ENCODE measurements at places on chromosomes 4 and X. TPM values are rescaled to one million over a fixed set of nuclear protein-coding genes. Genes with fewer than 3 reads are reported as not detected.

Gene HERC6
- polyA plus RNA-seq, result 4.6 TPM

Gene HEPH
- polyA plus RNA-seq, result 31.3 TPM

Gene IL2RG
- polyA plus RNA-seq, result 3.2 TPM

Gene SSX7
- polyA plus RNA-seq, result not detected

Gene EDA
- 3.8 TPM for polyA plus RNA-seq

Gene IL21
- polyA plus RNA-seq, result not detected

Gene FMR1NB
- polyA plus RNA-seq, result not detected

Gene ADGRG2
- polyA plus RNA-seq, result 2.4 TPM

Gene ADH7
- not detected for polyA plus RNA-seq

Gene EXOC1L
- polyA plus RNA-seq, result 0.14 TPM

DNA sequence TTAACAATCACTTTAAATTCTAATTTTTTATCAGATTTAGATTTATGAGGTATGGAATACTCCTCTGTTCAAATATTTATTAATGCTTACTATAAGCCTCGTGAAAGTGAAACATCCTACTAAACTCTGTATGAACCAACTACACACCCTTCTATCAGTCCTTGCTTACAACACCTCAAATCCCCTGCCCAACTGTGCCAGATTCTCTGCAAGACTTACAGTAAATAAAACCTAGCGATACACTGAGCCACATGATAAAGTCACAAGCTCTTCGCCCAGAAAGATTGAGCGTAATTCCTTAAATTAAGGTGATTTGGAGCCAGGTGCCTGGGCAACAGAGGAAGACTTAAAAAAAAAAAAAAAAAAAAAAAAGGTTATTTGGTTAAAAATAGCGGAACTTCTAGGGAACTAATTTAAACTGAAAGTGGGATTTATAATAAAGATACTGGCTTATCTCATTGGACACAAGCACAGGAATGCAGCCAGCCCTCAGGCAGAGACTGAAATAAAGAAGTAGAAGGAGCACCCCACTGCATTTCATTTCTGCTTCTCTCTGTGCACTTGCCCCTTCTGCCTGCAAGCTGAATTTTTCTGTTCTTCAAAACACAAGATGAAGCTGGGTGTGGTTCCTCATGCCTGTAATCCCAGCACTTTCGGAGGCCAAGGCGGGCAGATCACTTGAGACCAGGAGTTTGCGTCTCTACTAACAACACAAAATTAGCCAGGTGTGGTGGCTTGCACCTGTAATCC, 17.5 kb upstream of the C4orf36 start:
- DNase-seq, result no peak

DNA sequence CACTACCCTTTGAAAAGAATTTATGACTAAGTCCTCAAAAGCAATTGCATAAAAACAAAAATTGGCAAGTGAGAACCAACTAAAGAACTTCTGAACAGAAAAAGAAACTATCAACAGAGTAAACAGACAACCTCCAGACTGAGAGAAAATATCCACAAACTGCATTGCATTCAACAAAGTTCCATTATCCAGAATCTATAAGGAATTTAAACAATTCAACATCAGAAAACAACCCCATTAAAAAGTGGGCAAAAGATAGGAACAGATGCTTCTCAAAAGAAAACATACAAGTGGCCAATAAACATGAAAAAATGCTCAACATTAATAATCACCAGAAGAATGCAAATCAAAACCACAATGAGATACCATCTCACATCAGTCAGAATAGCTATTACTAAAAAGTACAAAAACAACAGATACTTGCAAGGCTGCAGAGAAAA, 130.2 kb downstream of the GASK1B start:
- DNase-seq, result no peak

DNA sequence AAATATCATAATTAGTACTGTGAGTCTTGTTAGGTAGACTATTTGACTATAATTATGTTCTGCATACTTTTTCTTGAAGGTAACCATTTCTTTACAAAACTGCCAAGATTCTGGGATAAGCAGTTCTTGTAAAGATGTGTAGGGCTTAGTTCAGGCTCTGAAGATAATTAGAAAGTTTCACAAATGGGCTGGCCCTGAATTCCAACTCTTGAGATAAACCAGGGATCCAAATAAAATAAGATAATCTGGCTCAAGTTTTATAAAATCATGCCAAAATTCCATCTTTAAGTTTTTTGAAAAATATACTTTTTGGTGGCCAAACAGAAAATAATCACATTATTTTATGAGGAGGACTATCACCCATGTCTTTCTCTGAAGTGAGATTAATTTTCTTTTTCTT, 35.5 kb upstream of the GLRB start:
- DNase-seq, result no peak

- no peak for DNase-seq
These were observed 16.9 kb upstream of the HPRT1 start for GRCh38 chrX:134443020-134443419.

GRCh38 chr4:2831611-2832308, 11.9 kb upstream of the ADD1 start:
- DNase-seq, result no peak

DNA sequence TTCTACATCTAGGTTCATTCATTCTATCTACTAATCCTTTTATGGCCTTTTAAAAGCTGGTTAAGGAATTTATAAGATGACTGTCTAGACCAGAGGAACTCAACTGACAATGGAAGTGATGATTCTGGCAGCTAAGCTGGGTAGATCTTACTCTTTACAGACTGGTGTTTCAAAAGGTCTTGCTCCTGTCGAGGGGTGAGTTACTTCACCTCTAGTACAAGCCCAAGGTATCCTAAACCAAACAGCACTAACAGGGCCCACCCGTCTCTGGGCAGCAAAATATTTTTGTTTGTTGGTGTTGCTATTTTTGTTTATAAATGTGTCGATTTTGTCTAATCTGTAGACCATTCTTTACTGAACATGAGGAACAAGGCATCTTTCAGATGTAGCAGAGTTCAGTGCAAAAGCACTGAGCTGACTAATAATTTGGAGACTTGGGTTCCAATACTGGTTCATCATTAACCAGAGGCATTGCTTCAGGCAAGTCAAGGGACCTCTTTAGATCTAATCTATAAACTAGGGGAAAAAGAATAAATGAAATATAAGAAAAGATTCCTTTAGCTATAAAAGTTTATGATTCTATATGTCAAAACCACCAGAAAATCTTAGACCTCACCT, 90.3 kb upstream of the FRG1 start:
- no peak for DNase-seq

DNA sequence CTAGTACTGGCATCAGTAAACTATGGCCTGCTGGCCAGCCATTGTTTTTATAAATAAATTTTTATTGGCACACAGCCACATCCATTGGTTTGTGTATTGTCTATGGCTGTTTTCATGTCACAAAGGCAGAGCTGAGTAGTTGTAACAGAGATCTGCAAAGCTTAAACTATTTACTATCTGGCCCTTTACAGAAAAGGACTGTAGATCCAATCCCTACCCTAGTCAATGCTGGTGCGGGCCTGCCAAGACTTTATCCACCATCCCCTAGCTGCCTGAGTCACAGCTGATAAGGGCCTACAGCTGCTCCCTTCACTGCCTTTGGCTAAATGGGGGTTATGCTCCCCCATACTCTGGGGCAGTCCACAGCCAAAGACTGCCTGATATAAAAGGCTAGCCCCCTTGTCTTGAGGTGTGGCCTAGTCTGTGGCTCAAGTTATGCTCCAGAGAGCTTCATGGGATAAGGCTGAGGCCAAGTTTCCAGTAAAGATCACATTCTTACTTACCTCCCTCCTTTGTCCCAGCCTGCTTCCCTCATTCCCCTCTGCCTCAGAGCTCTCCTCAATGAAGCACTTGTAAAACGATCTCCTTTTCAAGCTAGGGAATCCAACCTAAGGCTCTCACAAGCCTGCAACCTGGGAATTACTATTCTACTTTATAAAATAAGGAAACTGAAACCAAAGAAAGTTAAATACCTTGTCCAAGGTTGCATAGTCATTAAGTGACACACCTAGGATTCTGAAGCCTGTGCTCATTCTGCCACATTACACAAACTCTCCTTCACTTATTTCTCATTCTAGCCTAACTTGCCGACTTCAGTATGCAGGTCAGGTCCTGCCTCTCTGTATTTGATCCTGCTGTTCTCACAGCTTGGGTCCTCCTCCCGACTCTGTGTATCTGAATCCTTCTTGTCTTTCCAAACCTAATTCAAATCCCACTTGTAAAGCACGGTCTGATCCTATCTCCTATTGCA, 20.7 kb downstream of the ACE2 start:
- DNase-seq, result no peak

GRCh38 chr4:7867701-7868435, 71.8 kb downstream of the AFAP1 start:
- no peak for DNase-seq

GRCh38 chr4:45992728-45993127, 131.1 kb downstream of the GABRG1 start:
- DNase-seq, result no peak

- no peak for DNase-seq
These were observed 79.5 kb upstream of the SLC4A4 start for GRCh38 chr4:71259280-71259679.

DNA sequence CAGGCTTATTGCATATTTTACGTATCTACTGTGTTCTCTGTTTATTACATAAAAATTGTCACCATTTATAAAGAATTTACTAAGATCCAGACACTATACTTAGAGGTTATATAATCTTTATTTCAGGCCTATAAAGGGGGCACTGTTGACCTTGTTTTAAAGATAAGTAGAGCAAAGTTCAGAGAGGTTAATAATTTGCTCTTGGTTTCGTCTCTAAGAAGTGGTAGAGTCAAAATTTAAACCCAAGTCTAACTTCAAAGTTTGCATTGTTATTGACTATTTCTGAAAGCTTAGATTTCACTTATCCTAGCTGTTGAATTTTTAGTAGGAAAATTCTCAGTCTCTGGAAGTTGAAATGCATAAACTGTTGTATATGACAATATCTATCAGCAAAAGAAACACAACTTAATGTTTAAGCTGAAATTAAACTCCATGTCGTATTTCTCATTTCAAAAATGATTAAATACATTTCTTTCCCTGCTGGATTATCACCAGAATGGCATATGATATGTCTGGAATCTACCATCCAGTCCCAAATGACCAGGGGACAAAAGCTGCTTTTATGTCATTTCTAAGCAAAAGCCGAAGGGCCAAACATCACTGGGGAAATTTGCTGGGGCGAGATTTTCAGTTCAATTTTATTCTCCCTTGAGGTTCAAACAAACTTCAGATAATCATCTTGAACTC, 138.4 kb downstream of the SLC7A11 start:
- DNase-seq, result no peak

GRCh38 chr4:42133006-42133405, 19.4 kb downstream of the BEND4 start:
- DNase-seq, result no peak

DNA sequence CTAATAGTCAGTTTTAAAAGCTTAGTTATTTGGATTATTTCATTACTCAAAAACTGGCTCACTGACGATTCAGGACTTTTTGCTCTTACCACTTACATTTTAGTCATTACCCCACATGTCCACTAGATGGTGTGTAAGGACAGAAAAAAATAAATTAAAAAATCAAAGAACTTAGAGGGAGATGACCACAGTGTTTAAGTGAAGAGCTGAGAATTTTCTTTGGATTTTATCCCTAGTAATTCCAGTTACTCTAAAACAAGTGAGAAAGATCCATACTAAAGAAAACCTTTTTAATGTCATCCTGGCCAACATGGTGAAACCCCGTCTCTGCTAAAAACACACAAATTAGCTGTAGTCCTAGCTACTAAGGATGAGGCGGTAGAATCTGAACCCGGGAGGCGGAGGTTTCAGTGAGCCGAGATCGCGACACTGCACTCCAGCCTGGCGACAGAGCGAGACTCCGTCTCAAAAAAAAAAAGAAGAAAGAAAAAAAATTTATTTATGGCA, 26.4 kb upstream of the TMPRSS11B start:
- DNase-seq, result peak; percentile 46

GRCh38 chrX:138034136-138034535, 468.2 kb downstream of the ZIC3 start:
- DNase-seq, result no peak

- DNase-seq, result no peak
These were observed 124.5 kb downstream of the NPNT start for GRCh38 chr4:106019771-106020170.

- no peak for DNase-seq
These were observed 258.6 kb downstream of the STIM2 start for GRCh38 chr4:27119239-27119638.

DNA sequence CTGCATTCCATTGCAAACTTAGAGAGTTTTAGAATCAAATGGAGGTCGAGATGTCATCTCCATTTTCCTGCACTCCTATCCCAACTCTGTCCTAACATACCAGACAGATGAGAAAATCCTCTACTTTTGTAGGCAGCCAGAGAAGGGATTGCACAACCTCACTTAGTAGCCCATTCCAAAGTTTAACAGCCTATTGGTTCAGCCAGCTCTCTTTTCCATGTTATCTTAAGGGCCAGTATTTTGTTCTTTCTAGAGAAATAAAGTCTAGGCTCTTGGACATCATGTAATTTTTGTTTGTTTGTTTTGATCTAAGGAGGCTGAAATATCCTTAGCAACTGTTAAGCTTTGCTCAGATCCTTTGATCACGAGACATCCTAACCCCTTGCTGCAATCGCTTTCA, 173.0 kb downstream of the COX18 start:
- no peak for DNase-seq

- DNase-seq, result no peak
These were observed 229.9 kb downstream of the PAPSS1 start for GRCh38 chr4:107490116-107490515.

- no peak for DNase-seq
These were observed at the start of gene NLGN3 for GRCh38 chrX:71144651-71145050. TSS of gene NLGN3 (plus strand) at chrX:71144841. CDS start at chrX:71147750, 2,909 bp downstream.

DNA sequence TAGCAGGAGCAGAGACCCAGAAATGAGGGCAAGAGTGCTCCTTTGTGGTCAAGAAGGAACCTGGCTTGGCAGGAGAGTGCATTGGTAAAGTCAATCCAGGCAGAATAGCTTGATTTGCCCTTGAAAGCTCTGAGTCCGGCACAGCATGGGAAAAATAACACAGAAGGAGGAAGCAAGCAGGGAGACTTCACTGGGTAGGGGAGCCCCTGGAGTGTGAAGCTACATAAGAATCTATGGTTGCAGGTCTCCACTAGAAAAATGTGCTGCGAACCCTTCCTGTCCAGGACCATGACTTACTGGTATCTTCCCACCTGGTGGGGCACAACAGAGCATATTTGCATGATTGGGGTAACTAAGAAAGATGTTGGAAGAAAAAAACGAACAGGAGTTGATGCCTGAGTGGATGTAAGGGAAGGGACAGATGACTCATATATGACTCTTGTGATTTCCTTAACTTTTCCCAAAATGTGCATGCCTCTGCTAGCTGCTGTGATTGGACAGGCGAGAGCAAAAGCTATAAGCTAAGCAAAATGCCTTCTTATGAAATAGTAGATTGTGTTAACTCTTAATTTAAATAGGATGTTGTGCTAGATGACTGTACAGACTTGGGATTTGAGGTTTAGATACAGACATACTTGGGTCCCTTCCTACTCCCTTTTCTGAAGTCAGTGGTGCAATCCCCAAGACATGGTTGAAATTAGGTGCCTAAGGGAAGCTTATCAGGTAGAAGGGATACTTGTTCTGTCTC, 3.3 kb downstream of the IL13RA1 start:
- no peak for DNase-seq

- DNase-seq, result no peak
These were observed 24.3 kb downstream of the SERPINA7 start for GRCh38 chrX:106014119-106014775.

Measured in urinary bladder (tissue), 4 donors.